ENCODE measurements at places on chromosomes 11 and 22.
A peak's percentile ranks its signal among the peaks of the same experiment; 100 is the strongest.

DNA sequence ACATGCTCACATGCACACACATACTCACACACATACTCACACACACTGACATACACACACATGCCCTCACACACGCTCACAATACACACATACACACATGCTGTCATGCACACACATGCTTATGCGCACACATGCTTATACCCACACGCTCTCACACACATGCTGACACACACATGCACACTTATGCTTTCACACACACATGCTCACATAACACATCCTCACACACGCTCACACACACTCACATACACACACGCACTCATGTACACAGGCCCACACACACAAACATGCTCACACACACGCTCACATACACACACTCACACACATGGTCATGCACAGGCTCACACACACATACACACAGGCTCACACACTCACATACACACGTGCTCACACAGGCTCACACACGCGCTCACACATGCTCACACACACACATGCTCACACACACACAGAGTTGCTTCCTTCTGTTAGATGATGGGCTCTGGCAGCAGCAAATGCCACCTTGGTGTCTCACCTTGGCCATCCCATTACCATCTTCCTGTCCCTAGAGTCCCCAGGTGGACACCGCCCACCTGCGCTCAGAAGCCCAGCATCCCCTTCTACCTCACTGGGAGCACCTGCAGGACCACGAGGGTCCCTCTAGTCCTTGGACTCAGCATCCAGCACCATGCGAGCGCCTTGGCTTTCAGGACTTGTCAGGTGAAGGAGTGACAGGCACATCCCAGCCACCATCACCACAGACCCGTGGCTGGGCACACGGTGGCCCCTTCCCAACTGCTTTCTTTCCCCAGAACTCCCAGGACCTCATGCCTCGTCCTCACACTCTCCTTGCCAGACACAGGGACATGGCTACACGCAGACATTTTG lies 44.9 kb upstream of the CCND1 start:
- DNase-seq = no peak

DNA sequence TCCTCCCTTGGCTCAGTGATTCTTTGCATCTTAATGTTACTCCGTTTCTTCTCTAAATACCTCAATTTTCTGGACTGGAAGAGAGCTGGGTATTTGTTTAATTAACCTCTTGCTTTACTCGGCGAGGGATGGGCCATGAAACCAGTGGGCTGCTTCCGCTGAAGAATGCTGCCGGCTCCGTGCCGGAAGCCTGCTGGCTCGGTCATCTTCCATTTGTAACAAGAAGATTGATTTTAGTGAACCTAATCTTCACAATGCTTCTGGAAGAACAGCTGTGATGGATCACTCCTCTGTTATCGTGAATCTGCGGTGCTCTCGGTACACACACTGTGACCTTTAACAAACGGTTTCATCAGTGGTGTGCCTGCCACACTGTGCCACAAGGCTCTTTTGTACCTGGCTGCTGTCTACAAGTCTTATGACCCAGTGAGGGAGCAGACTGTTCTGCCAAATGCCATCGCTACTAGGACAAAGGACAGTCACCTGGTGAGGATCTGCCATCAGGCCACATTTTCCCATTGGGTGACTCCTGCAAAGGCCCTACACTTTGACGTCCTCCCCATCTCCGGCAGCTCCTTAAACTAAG lies 25.3 kb upstream of the PARVB start:
- DNase-seq = no peak

- DNase-seq = no peak
Measured at GRCh38 chr11:74953451-74953850, 4.4 kb downstream of the SPCS2 start.

- DNase-seq = no peak
Measured at GRCh38 chr11:8345179-8345578, 81.5 kb upstream of the LMO1 start.

DNA sequence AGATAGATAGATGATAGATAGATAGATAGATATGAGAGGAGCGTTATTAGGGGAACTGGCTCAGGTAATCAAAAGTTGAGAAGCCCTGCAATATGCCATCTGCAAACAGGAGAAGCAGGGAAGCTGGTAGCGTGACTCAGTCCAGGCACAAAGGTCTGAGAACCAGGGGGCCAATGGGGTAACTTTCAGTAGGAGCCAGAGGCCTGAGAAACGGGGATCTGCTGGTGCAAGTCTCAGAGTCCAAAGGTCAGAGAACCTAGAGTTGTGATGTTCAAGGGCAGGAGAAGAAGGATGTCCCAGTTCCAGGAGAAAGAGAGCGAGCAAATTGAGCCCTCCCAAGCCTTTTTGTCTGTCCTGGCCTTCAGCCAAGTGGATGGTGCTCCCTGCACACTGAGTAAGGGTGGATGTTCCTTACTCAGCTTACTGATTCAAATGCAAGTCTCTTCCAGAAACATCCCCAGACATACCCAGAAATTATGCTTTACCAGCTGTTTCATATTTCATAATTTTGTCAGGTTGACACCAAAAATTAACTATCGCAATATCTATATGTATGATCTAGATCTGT lies 87.8 kb upstream of the SLC22A12 start:
- DNase-seq = no peak

DNA sequence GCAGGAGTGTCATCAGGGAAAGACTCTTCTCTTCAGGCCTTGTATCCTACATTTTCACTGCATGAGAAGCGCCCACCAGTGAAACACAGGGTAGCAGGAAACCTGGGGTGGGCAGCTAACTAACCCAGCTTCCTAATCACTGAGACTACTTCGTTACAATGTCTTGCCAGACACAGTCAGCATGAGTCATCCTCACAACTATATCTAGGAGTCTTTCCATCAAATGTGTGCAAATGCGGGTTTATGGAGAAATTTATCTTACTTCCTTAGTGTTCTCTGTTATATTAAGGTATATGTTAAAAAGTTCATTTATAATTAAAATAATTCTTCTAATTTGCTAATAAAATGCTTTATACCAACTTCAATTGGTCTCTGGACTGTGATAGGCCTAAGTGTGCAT lies 79.9 kb upstream of the RAB1B start:
- peak; percentile 75 for DNase-seq

- peak; percentile 60 for DNase-seq
Measured at GRCh38 chr11:66967670-66968425, 7.3 kb upstream of the C11orf86 start.

GRCh38 chr11:18927550-18928322 lies 11.5 kb downstream of the MRGPRX1 start:
- no peak for DNase-seq

DNA sequence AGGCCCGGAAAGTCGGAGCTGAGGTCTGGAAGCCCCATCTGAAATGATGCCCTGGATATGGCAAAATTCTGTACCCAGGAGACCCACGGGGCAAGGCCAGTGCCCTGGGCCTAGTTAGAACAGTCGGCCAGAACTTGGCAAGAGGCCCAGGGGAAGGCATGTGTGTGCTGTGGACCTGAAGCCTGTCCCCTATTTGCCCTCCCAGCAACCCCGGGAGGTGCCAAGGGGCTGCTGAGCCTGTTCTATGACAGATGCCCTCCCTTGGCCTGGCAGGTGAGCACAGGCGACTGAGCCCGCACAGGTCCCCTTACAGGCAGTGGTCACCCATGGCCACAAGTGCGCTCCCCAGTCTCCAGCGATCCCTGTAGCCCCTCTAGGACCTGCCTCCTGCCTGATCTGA lies 51.7 kb downstream of the NAT10 start:
- no peak for DNase-seq

Data from kidney capillary endothelial cell (primary cell).